ENCODE measurements at places on chromosomes 4 and X.

GRCh38 chrX:101595739-101596419, 21.9 kb downstream of the ARMCX6 start:
- no peak for DNase-seq

GRCh38 chrX:39774774-39775328, 322.9 kb downstream of the BCOR start:
- no peak for DNase-seq

DNA sequence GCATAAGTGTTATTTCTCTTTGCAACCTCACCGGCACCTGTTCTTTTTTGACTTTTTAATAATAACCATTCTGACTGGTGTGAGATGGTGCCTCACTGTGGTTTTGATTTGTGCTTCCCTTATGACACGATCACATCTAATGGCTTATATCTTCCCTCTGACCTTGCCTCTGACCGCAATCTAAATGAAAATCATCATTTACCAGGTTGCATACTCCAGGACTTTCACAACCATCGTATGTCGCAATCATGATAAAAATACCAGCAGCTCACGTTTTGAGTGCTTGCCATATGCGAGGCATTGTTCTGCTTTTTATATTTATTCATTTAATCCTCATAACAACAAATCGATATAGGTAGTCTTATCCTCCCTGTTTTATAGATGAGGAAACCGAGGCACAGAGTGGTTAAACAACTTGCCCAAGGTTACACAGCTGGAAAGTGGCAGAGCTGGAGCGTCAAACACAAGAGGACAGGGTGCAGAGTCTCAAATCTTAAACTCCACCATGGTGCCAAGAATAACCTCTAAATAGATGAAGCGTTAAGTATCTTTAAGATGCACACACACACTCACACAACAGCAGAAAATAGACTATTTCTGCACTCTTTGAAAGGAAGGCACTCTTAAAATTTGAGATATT, 102.2 kb downstream of the SEL1L3 start:
- no peak for DNase-seq

DNA sequence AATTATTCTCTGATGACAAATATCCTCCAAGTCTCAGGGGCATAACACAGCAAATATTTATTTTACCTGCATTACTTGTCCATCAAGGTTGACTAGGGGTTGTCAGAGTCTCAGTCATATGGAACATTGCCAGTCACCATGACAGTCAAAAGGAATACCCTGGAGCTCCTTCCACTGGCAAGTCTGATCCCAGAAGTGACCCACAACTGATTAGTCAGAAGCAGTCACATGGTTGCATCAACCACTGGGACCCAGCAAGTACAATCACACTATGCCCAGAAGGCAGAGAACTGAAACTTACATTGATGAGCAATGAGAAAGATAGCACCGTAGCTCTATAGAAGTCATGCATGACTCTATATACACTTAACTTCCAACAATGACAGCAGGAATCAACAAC, 41.9 kb upstream of the SOD3 start:
- DNase-seq, result no peak

DNA sequence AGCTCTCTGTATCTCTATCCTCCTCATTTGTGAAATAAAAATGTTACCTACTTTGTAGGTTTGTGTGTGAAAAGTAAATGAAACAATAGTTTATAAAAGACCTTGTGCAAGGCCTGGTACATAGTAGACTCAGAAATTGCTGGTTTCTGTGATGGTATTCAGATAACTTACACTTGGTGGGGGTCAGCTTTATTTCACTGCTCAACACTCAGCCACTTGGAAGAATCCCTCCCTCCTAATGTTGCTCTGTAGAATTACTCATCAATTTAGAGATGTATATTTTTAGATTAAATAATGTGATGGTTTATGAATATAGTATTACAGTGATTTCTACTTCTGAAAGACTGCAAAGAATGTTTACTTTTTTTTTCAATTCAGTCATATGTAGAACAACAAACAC, 32.7 kb downstream of the SMARCAD1 start:
- no peak for DNase-seq

DNA sequence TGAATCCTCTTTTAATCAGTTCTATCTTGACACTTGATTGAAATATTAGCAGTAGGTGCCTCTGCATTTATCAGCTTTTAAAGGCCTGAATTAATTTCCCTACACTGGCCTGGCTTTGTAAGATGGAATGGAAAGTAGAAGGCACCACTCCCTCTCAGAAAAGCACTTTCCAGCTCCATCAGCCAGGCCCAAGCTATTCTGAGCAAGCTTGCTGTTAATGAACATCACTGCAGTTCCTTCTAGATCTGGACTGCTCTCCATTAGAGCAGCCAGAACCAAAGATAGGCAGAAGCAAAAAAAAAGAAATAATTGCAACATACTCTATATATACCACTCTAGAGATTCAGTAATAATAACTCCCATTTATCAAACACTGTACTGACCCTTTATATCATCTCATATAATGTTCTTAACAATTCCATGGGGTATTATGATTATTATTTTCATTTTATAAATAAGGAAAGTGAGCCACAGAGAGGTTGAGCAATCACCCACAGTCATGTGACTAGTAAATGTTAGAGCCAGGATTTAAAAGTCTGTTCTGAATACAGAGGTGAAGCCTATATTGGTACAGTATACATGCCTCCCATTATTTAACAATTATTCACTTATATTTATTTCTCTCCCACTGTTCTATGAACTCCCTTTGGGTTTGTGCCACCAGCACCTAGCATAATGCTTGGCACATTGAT, 39.4 kb upstream of the GPC3 start:
- DNase-seq, result no peak

- DNase-seq, result no peak
Observed at GRCh38 chr4:122798101-122798500, 28.5 kb upstream of the FGF2 start.

- no peak for DNase-seq
Observed at GRCh38 chr4:151522866-151523519, 114.0 kb downstream of the FHIP1A start.

- no peak for DNase-seq
Observed at GRCh38 chr4:78735697-78736096, 40.5 kb upstream of the BMP2K start.

GRCh38 chrX:16765594-16765993, 20.7 kb upstream of the TXLNG start:
- no peak for DNase-seq

DNA sequence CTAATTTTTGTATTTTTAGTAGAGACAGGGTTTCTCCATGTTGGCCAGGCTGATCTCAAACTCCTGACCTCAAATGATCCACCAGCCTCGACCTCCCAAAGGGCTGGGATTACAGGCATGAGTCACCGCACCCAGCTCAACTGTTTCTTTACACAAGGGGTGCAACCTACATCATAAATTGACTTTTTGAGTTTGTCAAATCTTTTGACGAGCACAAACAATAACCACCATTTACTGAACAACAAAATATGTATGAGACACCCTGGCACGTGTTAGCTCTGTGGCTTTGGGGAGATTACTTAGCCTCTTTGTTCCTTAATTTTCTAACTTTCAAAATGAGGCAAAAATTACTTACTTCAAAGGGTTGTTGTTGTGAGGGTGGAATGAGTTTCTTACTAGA, 23.5 kb upstream of the SLC34A2 start:
- DNase-seq, result no peak

GRCh38 chr4:17336524-17336961, 175.3 kb downstream of the QDPR start:
- DNase-seq, result no peak

DNA sequence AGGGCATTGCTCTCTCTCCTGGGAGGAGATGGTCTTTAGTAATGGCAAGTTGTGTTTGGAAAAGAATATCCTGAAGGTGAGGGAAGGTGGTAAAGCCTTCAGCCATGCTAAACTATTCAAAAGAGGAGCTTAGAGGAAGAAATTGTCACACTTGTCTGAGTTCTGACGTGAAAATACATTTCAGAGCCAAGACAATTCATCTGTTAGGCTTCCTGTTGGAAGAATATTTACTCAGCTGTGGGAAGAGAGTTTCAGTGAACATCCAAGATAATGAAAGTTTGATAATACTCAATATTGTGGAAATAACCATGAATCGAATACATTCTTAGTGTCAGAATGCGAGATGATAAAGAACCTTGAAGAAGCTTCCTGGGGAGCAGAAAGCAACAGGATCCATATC, 143.3 kb downstream of the GPAT3 start:
- no peak for DNase-seq

DNA sequence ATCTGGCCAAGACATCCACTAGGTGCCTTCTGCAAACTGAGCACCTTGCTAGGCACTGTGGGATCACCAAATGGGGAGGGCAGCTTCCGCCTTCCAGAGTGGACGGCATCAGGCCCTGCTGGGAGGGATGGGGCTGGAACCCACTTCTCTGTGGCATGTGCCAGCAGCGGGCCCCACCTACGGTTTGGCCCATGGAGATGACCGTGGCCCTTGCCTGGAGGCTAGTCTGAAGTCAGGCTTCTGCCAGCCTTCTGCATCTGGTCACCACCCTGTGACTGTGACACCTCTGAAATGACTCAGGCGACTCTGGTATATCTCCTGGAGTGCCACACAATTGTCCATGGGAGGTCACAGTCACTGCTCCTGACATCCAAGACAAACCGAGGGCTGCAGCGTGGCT, 7.2 kb downstream of the SSR4 start:
- DNase-seq, result no peak

DNA sequence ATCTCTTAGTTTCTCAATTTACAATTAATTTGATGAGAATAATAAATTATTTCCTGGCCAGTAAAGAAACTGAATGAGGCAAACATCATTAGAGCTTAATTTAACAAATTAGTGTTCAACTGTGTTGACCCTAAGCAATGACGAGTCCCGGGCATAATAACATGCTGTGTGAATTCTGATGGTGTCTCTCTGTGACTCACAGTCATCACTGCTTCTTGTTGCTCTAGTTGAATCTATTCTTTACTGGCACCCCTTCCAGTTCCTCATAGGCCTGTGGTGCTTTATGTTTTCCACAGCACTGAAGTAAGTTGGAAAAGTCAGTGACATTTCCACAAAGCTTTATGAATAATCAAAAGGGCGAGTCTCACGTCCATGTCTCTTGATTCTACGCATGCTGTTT, 57.7 kb upstream of the SLC7A11 start:
- no peak for DNase-seq

DNA sequence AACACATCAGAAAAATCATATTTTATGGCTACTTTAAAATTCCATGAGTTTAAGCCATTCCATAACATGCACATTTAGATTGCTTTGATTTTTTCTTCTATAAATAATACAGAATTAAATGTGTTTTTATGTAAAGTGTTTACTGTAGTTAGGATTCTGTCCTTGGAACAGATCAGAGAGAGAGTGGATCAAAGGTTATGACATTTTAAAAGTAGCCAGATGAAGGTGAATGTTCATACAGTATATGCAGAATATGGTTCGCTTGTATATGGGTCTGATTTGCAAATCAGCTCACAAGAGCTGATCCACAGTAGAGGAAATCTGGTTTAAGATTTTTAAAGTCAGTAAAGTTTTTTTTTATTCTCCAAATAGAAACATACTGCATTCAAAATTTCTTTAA, 7.2 kb upstream of the PALLD start:
- DNase-seq, result no peak

DNA sequence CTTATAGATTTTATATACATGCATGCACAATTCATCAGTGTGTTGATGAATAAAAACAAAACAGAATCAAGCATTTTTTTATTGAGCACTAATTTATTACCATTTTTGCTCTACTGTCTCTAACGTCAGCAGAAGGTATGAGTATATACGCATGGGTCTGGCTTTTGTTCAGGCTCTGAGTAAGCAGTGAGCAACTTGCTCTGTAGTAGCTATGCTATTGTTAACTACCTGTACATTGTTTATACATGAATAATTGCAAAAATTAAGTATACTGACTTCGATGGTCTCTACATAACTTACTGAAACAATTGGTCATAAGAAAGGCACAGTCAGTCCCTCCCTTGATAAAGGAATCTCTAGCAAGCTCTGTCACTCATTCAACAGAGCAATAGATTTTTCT, 122.9 kb downstream of the RS1 start:
- DNase-seq, result no peak

- no peak for DNase-seq
Observed at GRCh38 chr4:44927399-44928380, 201.3 kb upstream of the GNPDA2 start.

- no peak for DNase-seq
Observed at GRCh38 chrX:16828124-16828908, 41.8 kb downstream of the RBBP7 start.

- DNase-seq, result no peak
Observed at GRCh38 chrX:39950018-39950688, 147.6 kb downstream of the BCOR start.

GRCh38 chrX:65407157-65407626, 127.4 kb downstream of the LAS1L start:
- DNase-seq, result no peak

DNA sequence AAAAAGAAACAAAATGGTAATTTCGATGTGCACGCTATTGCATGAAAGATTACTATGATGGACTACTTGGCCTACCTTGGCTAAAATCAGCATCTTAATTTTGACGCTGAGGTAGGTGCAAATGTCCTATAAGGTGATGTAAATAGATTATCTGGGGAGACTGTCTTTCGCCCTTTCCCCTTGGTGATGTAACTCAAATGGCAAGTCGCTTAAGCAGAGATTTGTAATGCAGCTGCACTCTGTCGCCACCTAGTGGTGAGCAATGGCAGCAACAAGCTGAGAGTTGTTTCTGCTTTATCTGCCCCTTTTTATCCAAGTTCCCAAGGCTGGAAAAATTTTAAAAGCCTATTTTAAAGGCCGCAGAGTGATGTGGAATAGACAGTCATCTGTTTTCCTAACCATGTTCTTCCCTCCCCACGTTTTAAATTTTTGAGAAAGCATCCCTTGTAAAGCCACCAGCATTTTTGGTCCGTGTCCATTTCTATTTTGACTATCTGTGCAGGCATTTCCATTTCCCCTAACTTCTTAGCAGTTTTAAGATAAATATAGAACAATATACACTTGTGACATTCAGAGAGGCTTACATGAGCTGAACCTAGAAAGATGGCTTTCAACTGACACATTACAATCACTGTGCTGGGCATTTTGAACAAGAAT, 62.4 kb upstream of the PDLIM3 start:
- no peak for DNase-seq
